ENCODE measurements at places on chromosomes 5 and 9.

DNA sequence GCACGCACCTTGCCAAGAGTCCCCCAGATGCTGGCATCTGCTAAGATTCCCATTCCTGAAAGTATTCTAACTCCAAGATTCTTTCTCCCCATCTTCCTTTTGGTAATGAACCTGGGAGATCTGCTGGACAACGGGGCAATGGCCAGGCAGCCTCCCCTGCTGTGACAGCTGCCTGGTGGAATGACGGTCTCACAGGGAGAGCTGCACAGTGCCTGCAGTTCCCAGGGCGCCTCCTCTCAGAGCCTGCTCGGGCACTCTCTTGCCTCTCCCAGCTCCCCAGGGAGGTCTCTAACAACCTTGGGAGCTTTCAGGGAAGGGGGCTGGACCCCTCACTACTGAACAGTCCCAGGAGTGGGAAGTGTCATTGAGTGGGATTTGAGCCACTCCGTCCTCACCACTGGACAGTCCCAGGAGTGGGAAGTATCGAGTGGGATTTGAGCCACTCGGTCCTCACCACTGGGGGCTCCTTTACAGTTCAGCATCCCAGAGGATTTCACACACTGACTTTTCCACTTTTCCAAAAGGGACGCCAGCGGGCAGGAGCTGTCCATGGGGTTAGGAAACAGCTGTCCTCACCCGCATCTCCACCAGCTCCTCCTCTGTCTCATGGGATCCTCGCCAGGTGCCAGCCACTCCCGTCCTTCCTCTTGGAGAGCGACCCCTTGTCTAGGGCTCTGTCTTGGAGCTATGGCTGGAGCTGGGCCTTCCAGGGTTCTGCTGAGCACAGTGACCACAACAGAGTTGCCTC is 65.7 kb downstream of the ADAMTS2 start:
- DNase-seq = no peak

DNA sequence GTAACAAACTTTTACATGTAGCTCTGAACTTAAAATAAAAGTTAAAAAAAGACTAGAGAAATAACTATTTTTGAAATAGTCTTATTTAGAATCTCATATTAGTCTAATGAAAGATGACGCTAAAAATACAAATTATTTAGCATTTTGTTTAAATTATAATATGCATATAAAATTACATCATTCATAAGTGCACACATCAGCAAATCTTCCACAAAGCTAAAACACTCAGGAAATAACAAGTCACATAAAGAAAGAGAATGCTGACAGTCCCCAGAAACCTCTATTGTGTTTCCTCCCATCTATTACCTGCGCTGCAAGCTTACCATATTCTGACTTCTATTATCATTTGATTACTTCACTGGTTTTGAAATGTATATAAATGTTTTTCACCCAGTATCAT is 986.9 kb upstream of the SEMA6A start:
- DNase-seq = no peak

DNA sequence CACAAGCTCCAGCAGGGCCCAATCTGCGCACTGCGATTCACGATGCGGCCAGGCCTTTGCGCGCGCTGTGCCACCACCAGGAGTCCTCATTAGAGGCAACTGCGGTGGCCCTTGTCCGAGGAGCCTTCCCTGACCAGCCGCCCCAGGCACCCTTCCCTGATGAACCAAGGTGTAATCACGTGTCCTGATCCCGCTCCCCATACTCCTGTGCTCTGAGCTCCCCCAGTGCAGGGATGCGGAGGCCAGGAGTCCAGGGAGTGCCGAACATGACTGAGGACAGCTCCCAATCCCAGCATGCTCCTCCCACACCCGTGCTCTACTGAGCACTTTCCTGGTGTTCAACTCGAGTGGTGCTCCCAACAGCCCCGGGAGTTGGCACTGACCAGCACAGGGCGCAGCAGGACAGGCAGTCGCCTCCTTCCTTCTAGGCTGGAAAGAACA is 134.8 kb downstream of the ZNF354C start:
- DNase-seq = no peak

DNA sequence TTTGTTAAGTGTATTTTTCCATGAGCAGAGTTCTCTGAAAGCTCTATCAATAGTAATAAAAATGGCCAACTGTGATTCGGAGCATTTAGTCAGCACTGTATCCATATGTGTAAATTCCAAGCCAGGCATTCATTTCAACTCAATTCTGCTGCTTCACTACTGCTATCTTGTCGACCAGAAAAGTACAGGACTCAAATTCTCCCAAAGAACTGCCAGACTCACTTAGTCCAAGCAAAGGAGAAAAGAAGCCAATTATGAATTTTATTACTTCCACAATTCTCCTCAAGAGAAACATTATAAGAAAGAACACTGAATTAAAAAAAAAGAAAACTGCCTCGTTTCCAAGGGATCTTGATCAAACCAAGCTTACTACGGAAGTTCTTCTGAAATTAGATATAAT is 906.3 kb upstream of the DMAC1 start:
- DNase-seq = no peak

DNA sequence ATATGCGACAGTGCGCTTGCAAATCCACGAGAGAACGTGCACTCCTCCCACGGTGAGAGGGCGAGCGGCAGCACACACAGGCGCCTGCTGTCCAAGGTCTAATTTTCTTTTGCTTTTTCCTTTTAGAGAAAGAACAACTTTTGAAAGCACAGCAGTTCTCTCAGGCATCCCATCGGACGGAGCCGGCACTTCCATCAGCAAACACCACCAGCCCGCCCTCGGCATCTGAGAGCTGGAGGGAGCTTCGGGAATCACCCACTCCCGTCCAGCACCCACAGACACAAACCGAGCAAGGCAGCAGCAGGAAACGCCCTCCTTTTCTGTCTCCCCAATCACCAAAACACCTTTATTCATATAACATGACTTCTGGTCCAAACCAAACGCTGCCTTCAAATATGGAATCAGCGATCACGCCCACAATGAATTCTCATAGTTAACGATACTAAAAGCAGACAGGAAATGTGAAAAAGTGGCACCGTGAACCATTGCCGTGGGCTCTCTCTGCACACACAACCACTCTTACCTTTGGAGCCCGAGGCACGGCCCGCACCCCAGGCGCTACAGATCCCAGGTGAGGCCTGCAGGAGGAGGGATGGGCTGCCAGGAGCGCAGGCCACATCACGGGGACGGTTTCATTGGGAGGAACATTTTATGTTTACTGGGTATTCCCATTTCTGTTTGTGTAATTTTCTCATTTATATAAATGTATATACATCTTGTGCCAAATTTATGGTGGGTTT is 14.2 kb downstream of the LPCAT1 start:
- DNase-seq = no peak

DNA sequence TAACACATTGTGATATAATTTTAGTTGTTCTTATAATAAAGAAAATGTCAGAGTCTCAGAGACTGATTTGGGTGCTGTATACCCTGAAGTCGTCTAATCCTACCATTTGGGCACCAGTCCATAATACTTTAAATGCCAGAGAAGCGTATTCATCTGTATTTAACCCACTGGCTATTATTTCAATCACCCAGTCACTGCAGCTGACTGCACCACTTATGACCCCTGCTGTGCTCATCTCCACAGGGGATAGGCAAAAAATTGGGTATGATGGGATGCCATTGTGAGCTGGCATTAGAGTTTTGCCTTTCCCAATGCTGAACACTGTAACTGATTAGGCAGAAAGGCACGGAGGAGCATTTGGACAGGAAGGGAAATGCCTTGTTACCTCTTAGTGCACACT is 599.7 kb downstream of the CAAP1 start:
- DNase-seq = peak; percentile 88

GRCh38 chr5:126780165-126780827 is 3.4 kb downstream of the LMNB1 start:
- peak; percentile 77 for DNase-seq

- DNase-seq = no peak
Observed at GRCh38 chr5:66704790-66705425, 108.7 kb downstream of the MAST4 start.

DNA sequence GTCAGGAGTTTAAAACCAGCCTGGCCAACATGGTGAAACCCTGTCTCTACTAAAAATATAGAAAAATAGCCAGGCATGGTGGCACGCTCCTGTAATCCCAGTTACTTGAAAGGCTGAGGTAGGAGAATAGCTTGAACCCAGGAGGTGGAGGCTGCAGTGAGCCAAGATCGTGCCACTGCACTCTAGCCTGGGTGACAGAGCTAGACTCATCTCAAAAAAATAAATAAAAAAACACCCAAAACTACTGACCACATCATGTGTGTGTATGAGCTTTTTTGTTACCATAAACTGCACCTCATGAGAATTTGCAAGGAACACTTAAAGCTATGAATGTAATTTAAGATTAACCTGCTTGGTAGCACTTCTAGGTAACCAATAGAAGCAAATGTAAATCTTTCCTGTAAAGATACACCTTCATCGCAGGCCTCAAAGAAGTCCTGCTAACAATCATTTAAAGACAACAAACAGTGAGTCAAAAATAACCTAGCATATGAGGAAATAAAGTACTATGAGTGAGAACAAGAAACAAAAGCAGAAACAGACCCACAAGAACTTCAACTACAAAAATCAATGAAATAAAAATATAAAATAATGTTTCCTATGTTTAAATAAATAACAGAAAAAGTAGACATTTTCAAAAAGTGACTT is 13.0 kb downstream of the SLC38A9 start:
- no peak for DNase-seq

DNA sequence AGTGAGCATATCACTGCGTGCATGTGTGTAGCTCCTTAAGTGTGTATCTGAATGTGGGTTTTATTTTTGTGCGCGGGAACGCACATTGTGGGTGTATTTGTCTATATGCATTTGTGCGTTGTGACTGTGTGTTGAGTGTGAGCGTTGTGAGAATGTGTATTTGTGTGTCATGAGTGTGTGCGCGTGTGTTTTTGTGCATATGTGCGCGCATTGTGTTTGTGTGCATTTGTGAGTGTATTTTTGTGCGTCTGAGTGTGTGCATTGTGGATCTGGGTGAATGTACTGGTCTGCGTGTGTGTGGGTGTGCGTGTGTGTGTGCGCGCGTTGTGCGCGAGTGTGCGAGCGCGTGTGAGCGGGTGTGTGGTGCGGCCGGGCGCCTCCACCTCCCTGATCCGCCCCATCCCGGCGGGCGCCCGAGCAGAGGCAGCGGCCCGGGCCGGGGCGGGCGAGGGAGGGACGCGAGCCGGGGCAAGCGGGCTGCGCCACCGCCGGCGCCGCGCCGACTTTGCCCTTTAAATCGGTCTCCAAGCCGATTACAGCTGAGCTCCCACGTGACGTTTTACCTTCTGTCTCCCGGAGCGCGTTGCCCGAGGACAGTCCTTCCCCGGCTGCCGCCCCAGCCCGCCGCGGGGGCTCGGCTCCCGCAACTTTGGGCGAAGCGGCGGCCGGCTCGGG is at the start of gene RASGRF2:
Gene RASGRF2 (plus strand): TSS at position 596 of the 675 bp plus-strand sequence. CDS start 376 bp downstream, outside the sequence.
- DNase-seq = peak; percentile 52

- DNase-seq = no peak
Observed at GRCh38 chr5:150271296-150271692, 18.3 kb downstream of the CAMK2A start.

GRCh38 chr5:1732945-1733344 is 66.7 kb downstream of the MRPL36 start:
- DNase-seq = no peak

GRCh38 chr5:147203213-147203612 is 31.6 kb upstream of the STK32A start:
- DNase-seq = no peak

- DNase-seq = no peak
Observed at GRCh38 chr9:107437716-107438115, 51.9 kb downstream of the KLF4 start.

DNA sequence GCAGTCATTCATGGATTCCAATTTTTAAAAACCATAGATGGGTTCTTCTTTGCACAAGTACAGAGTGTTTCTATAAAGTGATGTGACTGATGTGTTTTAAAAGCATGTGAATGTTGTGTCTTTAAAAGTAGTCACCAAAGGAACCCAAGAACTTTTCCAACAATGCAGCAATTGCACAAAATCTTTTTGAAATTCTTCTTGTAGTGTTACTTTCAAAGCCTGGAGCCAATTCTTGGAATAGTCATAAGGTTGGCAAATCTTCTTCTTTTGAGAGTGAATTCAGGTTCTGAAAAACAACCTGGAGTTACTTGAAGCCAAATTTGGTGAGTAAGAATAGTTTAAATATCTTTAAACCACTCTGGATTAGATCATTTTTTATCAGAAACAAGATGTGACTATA is 10.5 kb downstream of the GRAMD2B start:
- peak; percentile 55 for DNase-seq

GRCh38 chr9:132546148-132547051 is 36.0 kb upstream of the BARHL1 start:
- DNase-seq = peak; percentile 28

- DNase-seq = peak; percentile 83
Observed at GRCh38 chr9:109453210-109453842, 44.8 kb downstream of the PTPN3 start.

DNA sequence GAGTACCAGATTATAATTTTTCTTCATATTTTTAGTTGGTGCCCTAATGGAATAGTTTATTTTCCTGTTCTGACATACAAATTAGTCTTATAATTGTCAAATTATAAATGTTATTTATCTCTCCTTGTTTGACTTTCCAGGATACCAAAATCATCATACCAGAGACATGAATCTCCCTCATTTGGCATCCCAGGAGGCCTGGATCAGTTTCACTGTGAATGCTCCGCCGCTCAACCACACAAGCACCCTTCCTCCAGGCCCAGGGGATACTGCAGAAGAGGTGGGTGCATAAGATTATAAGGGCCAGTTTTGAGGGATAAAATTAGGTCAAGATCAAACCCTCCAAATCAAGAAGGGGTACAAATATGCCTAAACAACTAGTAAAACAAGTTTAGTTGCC is 1229.3 kb downstream of the CDH12 start:
- no peak for DNase-seq

DNA sequence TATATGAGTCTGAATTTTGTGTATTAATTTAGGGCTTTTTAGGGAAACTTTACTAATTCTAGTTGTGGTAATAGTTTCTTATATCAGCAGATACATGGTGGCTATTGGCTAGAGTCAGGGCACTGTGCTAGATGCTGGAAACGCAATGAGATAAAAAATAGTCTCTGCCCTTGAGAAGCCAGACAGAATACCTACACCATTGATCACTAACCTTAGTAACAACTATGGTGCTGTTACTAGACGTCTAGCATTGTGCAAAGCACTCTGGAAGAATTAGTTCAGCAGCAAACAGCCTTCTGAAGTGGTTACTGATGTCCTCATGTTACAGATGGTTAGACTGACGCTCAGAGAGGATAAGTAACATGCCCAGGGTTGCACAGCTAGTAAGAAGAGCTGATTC is 61.8 kb downstream of the GDA start:
- DNase-seq = no peak

GRCh38 chr5:40191150-40191549 is 488.6 kb upstream of the PTGER4 start:
- no peak for DNase-seq

- peak; percentile 60 for DNase-seq
Observed at GRCh38 chr5:14720236-14720923, 55.9 kb downstream of the OTULIN start.

DNA sequence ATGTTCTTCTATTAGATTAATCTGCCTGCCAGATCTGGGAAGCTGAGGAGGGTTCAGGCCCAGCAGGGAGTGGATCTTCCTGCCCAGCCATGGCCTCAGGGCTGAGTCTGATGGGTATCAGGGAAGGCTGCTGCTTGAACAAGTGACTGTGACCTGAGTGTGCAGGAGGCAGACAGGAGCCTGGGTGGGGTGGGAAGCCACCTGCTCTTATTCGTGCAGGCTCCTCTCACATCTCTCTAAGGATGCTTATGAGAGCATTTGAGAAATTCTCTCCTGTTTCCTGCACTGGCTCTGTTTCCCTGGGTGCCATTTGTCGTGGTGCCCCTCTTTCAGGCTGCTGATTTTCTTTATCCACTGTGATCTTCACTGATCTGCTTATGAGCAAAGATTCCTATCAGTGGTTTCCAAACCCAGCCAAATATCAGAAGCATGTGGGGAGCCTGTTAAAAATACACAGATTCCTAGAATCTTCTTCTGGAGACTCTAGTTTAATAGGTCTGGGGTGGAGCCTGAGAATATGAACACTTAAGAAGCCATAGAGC is 2.1 kb downstream of the RGS3 start:
- no peak for DNase-seq
